Peyer's patch (tissue), 4 donors: ENCODE measurements at places on chromosomes 16 and 17.

- DNase-seq: no peak
Observed at GRCh38 chr16:90031186-90031930, 12.1 kb upstream of the DBNDD1 start.

DNA sequence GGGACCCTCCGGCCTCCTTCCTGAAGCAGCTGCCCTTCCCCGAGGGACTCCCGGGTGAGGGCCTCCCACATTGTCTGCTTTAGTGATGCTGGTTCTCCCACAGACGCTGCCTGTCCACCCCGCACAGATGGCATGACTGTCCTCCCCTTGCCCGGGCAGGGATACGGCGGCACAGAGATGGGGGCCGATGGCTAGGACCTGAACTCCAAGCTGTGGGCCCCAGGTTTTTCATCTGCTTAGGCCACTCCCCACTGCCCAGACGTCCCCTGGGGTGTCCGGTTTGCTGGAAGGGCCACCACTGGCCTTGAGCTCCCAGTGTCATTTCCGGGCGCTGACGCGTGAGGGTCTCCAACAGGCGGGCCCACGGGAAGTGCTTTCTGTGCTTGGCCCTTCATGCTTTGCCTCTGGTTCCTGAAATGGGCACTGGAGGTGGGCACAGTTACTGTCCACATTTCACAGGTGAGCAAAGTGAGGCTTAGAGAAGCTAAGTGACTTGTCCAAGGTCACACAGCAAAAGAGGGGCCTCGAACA, 87.4 kb upstream of the CBX4 start:
- DNase-seq: no peak

GRCh38 chr17:47292206-47292605, 31.5 kb upstream of the EFCAB13 start:
- no peak for DNase-seq

GRCh38 chr16:82281544-82281943, 111.5 kb upstream of the MPHOSPH6 start:
- DNase-seq: no peak

DNA sequence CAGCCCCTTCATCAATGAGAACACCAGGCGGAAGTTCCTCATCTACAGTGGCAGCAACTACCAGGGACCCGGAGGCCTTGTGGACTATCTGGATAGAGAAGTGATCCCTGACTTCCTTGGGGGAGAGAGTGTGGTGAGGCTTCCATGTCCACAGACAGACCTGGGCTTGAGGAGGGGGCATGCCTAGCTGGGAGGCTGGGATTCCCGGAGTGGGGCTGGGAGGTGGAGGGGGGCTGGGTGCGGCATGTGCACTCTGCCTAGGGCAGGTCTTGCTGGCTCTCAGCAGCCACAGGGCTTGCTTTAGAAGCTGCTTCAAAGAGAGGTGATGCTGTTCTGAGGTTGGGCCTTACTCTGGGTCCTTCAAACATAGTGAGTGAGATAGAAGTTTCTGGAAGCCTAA, 27.8 kb downstream of the NAGPA start:
- no peak for DNase-seq

- DNase-seq: no peak
Observed at GRCh38 chr17:28471531-28472342, 1.7 kb upstream of the SLC13A2 start.

GRCh38 chr17:563616-564015, 151.0 kb downstream of the VPS53 start:
- no peak for DNase-seq

DNA sequence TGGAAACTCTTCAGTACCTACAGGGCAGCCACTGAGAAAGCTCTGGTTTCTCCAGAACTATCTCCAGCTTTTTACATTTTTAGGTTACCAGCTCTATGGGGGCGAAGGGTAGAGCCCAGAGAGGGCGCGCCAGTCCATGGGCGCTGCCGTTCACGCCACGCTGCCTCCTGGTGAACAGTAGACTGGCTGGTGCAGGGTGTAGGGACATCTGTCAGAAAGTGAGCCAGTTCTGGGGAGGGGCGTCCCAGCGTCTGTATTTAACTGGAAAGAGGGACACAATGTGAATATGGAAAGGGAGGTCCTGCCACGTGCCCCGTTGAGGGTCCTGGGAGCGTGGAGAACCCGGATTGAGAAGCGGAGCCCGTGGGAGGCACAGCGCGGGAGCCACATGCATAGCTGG, 16.4 kb upstream of the CLEC18A start:
- no peak for DNase-seq

- DNase-seq: no peak
Observed at GRCh38 chr17:57636985-57637665, 108.0 kb downstream of the CCDC182 start.

GRCh38 chr16:52446080-52446479, 100.9 kb downstream of the TOX3 start:
- DNase-seq: no peak

DNA sequence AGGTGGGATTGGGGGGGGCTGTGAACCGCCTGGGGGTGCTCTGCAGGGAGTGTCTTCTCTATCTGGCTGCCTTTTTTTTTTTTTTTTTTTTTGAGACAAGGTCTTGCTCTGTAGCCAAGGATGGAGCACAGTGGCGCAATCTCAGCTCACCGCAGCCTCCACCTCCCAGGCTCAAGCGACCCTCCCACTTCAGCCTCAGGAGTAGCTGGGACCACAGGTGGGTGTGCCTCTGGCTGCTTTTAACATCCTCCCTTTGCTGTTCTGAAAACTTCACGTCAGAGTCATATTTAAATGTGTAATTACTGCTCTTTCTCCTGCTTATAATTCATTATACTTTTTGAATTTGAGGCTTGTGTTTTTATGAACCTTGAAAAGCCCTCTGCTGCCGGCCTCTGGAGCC, 78.4 kb downstream of the ZNF778 start:
- DNase-seq: no peak

DNA sequence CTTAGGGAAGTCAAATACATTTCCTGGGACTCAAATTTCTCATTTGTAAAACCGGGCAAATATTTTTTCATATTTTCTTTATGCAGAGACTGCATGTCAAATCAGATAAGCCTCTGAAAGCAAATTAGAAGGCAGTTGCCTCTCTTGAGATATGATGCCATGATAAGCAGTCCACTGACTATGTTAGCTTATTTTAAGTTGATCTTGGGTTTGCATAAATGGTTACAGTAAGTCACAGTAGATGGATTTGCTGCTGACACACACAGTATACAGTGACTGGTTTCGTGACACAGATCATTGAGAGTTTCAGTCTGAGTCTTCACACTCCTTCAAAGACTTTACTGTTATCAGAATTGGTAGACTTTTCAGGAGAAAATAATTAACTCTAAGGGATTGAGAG, 927.6 kb upstream of the CDH8 start:
- no peak for DNase-seq

DNA sequence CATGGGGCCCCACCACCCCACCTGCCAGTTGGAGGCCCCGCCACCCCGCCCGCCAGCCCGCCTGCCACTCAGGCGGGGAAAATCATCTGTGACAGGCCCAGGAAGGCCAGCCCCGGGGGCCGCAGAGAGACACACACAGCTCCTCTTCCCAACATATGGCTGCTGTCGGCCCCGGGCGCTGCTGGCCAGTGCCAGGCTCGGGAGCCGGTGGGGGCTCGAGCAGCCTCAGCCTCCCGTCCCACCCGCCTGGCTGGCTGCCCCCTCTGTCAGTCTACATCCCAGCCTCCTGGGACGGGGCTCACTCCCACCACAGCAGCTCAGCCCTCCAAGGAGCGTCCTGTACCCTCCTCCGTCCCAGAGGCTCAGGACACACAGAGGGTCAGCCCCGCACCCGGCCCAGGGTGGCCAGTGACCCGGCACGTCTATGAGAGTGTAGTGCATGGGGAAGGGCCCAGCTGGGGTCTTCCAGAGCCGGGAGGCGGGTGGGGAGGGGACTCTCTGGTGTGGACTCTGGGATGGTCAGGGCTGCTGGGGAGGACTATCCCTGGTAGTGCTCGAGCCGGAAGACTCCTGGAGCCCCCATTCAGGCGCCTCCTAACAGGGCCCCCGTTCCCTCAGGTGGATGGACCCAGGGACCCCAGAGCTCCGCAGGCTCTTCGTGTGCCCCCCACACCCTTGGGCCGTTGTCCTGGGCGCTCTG, 3.6 kb upstream of the PRR35 start:
- no peak for DNase-seq

GRCh38 chr17:58052945-58053715, 30.1 kb upstream of the DYNLL2 start:
- DNase-seq: no peak

GRCh38 chr17:39270923-39271322, 45.2 kb upstream of the STAC2 start:
- DNase-seq: no peak

- DNase-seq: no peak
Observed at GRCh38 chr17:19302791-19303331, 59.7 kb downstream of the B9D1 start.

DNA sequence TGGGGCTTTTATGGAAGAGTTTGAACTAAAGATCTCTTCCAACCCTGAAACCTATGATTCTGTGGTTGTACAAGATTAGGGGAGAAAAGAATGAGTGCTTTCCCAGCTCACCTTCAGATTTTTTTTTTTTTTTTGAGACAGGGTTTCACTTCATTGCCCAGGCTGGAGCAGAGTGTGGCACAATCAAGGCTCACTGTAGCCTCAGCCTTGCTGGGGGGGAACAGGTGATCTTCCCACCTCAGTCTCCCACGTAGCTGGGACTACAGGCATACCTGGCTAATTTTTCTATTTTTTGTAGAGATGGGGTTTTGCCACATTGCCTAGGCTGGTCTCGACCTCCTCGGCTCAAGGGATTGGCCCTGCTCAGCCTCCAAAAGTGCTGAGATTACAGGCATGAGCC, 21.8 kb upstream of the ITGB3 start:
- no peak for DNase-seq

DNA sequence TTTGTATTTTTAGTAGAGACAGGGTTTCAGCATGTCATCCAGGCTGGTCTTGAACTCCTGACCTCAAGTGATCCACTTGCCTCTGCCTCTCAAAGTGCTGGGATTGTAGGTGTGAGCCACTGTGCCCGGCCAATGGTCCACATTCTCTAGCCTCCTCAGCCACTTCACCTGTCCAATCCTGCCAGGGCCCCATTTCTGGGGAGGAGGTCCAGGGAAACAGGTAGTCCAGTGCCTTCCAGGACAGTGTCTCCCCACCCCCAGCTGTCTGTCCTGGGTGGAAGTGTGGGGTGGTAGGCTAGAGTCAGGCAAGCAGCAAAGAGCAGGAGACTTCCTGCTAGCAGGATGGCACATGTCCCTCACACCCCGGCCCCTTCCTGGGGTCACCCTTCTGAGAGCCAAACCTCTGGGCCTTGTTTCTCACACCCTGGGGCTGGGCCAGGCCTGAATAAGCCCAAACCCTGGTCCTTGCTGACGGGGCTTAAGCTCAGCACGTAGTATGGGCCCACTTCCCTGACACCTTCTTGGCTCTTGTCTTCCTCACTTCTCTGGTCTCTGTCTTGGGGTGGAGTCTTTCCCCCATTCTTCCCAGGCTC, 5.0 kb downstream of the FHOD1 start:
- peak; percentile 36 for DNase-seq

DNA sequence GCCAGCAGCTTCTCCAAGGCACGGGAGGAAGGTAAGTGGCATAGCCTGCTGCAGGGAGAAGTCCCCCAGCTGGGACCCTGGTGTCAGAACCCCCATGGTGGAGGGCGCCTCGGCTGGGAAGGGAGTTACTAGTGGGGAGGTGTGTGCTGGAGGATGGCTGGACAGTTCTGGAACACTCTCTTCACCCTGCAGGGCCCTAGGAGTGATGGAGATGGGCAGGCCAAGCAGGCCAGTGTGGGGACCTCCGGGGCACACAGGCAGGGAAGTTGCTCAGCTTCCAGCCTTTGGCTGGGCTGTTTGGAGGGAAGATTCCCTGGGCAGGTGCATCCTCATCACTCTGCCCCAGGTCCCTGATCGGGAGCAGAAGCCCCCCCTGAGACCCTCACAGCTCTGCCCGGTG, 696 bp downstream of the C17orf99 start:
- no peak for DNase-seq

DNA sequence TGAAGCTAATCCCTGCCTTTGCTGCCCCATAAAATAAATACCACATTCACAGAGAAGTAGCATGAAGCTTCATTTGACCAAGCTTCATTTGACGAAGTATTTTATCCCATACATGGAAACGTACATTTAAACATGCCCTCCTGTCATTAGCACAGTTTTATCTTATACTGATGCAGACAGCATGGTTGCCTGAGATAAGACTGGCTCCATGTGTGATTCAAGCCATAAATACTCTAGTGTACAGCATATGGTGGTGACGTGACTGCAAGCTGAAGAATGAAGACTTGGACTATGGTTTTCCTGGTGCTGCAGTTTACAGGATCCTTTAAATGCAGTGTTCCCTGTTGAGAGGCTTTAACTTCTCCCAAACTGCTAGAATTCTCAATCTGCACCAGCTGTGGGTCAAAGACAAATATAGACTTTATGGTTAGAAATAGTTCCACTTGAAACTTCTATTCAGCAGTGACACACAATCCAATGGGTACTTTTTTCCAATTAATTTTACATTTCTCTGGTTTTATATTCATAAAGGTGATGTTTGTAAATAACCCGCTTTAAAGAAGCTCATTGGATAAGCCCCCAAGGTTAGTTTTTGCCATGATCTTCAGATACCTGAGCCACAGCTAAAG, 64.9 kb downstream of the CYB561 start:
- no peak for DNase-seq

GRCh38 chr16:66899310-66899944, 19.1 kb downstream of the PDP2 start:
- DNase-seq: peak; percentile 48

DNA sequence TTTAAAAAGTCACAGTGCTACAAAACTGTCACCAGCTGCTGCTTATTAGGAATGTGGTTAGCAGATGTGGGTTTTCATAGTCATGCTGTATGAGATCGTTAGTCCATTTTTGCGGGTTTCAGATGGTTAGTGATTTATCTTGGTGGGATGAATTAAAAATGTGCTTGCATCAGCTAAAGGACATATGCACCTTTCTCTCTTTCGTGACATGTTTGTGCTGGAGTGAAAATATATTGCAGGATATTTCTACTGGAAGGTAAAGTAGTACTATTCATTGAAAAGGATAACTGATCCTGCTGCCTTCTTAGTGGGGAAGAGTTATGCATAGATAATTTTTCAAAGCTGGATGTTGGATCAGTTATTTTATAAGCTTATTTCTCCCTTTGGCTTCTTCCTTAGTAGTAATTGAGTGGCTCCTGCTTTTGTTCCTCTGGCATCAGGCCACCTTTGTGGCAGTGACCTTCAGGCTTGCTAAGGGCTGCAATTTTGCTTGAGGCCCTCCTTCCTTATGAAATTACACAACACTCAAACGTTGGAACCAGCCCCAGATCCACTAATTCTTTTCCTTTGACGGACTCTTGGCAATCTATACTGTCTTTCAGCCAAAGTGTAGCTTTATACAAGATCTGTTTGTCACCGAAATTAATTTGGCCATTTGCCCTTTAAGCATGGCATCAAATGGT, 7.5 kb upstream of the SNTB2 start:
- peak; percentile 76 for DNase-seq

DNA sequence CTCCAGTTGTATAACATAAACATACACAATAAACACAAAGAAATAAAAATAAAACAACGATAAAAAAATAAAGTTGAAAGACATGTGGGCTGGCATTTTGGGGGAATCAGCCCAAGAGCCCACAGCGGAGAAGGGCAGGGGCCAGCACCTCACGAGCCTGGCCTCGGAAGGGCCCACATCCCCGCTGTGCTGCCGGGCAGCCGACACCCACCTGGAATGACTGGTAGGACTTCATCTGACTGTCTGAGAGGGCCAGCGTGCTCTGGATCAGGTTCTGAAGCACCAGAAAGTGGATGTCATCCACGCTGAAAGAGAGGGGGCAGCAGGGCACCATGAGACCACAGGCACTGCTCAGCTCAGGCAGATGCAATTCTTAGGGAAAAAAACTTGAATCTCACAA, 73.5 kb downstream of the GTF3C1 start:
- no peak for DNase-seq
